ENCODE measurements at places on chromosomes 13 and 19.

- DNase-seq: no peak
Measured at GRCh38 chr19:41991025-41991424, 3.0 kb downstream of the ATP1A3 start.

GRCh38 chr13:75324413-75324940 lies 157.5 kb downstream of the TBC1D4 start:
- DNase-seq: no peak

DNA sequence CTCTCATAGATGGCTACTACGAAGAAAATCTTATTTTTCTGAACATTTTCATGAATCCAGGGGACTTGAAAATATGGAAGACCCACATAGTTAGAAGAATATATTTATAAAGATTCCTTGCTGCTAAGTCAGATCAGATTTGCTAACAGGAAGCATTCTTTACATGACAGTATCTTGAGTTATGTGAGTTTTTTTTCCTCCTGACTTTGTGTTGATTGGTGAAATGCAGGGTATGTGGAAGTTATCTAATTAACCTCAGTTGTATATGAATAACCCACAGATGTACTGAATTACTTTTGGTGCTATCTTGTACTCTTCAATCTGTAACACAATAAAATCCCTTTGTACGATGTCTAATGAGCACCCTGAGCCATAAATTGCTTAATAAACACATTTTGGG lies 53.8 kb downstream of the ESD start:
- DNase-seq: no peak

DNA sequence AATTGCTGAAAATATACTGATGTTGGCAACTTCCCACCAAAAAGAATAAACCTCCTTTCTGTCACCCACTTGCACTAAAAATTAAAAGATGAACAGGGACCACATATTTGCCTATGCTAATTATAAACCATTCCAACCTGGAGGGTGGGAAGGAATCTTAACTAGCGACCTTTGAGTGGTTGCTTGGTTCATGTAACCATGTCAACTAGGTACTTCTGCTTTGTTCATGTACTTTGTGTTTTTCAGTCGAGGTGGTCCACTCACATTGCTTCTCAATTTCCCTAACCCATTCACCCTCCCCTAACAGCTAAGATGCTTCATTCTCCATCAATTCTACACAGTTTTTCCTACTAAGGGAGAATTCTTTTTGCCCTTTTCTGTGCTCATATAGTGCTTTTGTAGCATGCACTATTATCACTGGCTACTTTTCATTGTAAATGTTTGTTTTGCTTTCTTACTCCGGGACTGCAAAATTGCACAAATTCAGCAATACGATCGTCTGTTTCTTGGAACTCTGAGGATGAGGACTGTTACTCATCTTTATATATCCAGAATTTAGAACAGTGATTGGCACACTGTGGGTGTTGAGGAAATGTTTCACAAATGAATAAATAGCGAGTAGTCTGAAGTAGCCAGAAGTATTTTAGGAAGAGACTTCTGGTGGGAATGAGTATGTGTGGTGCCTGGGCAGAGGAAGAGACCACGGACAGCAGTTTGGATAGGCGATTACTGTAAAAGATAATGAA lies 187.5 kb downstream of the GPC6 start:
- no peak for DNase-seq

DNA sequence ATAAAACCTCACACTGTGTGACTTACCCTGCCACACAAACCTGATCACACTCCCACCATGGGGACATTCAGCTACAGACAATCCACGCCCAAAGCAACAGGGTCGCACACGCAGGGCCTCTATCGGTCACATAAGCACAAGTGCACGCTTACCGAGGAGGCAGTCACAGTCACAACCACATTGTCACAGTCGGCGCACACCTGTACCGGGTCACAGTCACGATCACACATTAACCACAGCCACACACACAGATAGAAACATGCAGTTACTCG lies 579 bp downstream of the ZNF566 start:
- no peak for DNase-seq

DNA sequence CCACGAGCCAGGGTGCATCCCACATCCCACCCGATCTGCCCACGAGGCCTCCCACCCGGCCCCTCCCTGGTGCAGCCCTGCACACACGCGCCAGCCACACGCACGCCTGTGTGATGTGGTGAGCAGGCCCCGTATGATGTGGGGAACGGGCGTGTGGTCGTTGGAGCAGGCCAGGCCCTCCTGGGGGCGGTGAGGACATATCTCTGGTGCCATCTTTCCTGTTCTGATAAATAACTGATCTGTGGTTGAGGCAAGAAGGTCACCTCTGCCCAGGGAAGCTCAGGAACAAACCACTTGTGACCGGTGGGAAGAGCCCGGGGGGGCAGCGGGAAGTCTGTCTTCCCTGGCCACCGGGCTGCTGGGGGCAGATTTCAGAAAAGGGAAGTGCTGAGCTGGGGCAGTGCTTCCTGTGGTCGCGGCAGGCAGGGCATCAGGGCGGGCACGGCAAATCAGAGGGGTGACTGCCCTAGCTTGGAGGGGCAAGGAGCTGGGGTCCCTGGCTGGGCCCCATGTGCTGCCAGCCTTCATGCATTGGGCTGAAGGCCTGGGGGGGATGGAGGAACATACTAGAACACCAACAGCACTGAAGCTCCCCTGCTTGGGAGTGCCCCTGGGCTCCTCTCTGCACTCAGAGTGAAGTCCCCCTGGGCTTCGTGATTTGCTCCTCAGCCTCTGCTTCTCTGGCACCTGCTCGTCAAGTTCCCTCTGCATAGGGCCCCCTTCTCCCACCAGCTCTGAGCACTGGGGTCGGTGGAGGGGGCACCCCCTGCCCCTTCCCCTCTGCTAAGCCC lies 35.2 kb upstream of the SLC7A10 start:
- no peak for DNase-seq

DNA sequence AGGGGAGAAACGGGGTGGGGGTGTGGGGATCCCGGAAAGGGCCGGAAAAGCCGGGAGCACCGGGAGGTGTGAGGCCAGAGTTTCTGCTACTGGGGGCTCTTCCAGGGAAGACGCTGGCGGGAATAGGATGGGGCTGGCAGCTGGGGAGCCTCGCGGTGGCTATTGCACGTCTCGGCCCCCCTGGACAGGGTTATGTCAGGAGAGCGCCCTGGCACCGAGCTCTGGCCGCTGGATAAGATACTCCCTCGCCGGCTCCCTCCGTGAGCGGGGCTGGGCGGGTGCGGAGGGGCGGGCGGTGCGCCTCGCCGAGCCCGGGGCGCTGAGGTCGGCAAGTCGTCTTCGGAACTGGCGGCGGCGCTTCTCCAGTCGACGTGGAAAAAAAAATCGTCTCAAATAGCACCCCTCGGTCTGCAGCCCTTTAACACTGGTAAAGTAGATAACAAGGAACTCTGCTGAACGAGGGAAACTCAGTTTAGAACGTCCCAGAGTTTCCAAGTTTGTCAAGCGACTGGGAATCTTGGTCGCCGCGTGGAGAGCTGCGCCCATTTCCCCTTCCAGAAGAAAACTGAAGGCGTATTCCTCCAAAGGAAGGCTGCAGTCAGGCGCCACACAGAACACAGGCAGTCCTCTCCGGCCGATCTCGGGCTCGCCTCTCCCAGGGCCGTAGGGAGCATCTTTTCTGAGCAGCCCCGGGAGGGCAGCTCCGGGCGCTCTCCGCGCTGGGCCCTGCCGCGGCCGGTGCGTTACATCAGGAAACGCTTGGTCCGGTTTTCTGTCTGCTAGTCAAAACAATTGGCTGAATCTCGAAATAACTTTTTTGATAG lies 115.1 kb downstream of the KCNRG start:
- no peak for DNase-seq

- DNase-seq: no peak
Measured at GRCh38 chr19:18611327-18612050, 1.2 kb upstream of the TMEM59L start.

DNA sequence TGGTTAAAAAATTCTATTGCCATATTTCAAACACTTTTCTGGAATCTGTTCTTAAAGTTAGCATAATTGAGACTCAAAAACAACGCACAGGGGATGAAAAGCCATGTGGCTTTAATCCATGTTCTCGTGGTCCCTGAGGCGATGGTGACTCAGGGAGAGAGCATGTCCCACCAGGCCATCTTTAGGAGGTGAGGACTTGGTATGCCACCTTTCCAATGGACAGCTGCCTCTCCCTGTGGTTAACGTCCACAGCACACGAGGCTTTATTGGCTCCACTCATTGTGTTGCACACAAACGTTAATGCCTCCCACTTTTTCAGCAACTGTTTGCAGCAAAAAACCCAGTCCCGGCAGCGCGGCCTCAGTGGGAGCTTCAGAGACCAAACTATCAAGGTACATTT lies 51.4 kb downstream of the EFNB2 start:
- no peak for DNase-seq

DNA sequence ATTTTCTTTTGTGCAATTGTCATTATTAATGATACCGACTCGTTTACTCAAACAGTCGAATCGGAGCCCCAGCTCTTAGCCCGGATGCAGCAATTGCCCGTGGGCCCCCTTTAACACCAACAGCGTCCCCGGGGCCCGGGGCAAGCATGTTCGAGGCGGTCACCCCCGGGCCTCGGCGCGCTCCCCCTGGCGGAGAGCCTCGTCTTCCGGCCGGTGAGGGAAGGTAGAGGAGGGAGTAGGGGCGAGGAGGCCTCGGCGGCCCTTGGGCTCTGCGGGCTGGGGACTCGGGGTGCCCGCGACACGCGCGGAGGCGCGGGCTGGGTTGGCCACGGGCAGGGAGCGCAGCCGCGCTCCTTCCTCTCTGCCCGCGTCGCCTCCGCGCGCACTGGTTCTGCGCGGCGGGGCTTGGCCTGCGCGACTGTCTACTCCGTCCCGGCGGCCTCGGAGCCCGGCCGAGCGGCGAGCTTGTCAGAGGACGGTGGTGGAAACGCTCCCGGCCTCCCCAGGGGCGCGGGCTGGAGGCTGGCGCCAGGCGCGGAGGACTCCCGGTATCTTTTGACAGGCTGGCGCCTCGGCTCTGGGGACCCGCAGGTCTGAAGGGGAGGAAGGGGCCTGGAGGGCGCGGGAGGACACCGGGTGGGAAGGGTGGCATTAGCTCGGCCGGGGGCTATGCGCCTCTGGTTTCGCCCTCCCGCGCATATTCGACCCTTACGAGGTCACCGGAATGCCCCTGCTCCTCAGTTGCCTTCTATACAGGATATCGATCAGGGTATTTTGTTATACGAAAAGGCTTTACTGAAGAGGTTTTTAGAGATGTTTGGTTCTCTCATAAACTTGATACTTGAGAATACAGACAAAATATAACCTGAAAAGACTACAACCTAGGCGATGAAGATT lies 1.5 kb downstream of the BIVM start:
- DNase-seq: peak; percentile 85

DNA sequence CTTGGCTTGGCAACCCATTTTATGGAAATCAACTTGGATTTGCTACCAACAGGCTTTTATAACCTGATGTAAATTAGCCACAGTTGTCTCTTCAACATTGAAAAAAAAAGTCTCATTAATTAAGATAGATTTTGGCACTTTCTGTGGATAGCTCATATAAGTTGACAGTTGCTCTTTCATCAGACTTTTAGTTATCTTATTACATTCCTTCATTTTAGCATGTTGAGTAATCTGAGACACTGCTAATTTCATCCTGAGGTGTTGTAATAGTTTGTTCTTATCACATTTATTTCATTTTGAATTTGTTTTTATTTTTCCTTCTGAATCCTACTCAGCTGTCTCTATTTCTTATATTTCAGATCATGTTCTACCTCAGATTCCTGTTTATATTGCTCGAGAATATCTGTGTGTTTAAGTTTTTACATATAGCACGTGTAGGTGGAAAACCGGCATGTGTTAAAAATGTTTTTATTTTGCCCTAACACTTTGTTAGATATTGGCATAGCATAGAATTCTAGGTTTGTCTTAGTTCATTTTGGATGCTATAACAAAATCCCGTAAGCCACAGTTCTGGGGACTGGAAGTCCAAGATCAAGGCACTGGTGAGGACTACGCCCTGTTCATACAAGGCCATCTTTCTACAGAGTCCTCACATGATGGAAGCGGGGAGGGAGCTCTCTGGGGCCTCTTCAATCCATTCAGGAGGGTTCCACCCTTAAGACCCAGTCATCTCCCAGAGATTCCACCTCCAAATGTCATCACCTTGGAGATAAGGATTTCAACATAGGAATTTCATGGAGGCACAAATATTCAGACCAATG lies 239.4 kb downstream of the COL4A1 start:
- DNase-seq: no peak

- no peak for DNase-seq
Measured at GRCh38 chr19:12834976-12835757, 788 bp upstream of the RTBDN start.

GRCh38 chr13:73169971-73170370 lies 111.2 kb downstream of the KLF5 start:
- DNase-seq: no peak

DNA sequence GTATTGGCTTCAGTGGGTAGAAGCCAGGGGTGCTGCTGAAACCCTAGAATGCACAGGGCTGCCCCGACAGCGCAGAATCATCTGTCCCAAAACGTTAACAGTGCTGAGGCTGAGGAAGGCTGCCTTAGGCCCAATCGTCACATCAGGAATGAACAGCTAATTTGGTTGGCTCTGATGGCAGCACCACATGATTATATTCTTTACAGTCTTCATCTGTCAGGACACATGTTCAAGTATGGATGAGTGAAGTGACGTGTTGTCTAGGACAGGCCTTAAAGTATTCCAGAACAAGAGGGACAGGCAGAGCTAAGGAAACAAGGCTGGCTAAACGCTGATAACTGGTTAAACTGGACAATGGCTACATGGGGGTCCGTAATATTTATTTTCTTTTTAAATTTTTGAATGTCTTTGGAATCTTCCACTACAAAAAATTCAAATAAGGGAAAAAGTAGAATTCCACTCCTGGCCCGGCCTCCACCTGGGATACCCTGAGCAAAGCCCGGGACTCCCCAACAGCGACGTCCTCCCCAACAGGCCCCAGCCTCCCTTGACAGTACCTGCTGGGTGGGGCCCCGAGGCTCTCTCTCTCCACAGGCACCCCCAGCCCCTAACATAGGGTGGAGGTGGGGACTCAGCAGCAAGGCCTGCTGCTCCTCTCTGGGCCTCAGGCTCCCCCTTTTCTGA lies 14.8 kb upstream of the CCNP start:
- DNase-seq: no peak

All from GM12891 (cell line).